Cortex of kidney (tissue), 1 donor: ENCODE measurements at places on chromosomes 5 and 9.

DNA sequence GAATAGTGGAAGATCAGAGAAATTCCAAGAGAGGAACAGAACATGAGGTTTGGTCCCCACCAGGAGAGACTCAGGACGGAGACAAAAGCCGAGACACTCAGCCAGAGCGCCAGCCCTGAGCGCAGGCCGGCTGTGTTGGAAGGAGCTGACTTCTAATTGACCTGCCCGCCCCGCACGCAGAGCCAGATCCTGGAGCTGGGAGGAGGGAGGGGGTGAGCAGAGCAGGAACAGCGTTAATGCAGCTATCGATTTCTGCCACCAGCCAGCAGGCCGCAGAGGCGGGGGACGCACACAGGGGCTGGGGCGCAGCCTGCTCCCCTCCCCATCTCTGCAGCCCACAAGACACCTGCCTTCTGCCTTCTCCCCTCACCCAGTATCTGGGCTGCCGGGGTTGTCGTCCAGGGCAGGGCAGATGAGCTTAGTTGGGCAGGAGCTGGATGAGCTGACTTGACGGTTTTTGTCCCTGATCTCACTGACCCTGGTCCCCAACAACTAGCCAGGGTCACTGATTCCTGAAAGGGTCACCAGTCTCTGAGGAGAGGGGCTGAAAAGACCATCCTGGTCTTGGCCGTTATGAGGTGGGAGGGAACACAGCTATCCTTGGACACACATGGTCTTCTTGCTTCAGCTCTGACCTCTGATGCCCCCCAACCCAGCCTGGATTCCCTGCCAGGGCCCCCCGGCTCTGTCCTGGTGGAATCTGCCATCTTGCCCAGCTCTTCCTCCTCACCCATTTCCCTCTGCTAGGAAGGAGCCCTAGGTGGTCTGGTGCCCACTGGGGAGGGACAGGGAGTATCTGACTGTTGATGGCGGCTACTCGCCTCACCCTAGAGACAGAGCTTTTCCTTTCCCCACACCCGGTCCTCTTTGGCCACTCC lies 29.8 kb downstream of the CXXC5 start:
- DNase-seq, result no peak

- DNase-seq, result no peak
These were observed 165.3 kb downstream of the BNC2 start for GRCh38 chr9:16705111-16705604.

DNA sequence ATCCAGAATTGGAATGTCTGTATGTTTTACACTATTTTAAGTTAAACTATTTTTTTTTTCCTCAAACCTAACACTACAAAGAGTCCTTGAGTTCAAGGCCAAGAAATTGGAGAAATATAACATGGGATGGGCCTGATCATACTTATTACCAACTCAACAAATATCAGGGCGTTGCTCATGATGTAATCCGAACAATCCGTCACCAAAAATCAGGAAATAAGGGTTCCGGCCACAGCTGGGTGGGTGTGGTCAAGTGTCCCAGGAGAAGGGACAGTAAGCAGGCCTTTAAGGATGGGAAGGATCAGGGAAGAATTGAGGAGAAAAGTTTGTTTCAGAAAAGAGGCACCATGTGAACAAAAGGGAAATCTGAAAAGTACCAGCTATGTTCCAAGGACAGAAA lies 29.8 kb downstream of the MED27 start:
- DNase-seq, result no peak

DNA sequence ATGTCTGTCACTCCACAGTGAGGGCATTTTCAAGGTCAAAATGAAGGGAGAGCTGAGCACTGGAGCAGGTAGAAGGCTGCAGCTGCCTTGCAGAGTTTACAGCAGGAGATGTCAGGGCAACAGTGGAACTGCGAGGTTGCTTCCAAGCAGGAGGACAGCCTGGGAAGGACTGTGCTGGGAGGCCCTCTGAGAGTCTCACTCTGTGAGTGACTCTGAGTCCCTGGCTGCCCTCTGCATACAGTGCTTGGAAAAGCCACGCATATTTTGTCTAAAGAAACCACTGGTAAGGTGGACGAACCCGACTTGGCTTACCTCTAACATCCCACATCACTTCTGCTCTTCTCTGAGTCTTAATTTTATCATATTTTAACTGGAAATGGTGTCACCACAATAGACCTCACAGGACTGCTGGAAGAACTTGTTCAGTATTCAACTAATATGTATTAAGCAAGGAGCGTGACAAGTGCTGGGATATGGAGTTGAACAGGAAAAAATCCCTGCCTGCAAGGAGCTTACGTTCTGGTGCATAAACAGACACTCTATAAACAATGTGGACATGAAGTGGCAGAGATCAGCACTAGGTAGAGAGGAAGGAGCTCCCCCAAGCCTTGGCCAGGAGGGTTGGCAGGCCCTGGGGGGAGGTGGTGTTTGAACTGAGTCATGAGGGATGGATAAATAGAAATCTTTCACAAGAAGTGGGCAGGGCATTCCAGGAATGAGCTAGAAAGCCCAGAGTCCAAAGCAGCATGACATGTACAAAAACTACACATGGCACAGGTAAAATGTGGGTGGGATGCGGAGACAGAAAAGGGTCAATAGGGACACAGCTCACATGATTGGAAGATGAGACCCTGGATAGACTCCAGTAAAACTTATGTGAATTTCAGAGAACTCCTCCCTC lies 64.0 kb upstream of the FOXE1 start:
- no peak for DNase-seq

DNA sequence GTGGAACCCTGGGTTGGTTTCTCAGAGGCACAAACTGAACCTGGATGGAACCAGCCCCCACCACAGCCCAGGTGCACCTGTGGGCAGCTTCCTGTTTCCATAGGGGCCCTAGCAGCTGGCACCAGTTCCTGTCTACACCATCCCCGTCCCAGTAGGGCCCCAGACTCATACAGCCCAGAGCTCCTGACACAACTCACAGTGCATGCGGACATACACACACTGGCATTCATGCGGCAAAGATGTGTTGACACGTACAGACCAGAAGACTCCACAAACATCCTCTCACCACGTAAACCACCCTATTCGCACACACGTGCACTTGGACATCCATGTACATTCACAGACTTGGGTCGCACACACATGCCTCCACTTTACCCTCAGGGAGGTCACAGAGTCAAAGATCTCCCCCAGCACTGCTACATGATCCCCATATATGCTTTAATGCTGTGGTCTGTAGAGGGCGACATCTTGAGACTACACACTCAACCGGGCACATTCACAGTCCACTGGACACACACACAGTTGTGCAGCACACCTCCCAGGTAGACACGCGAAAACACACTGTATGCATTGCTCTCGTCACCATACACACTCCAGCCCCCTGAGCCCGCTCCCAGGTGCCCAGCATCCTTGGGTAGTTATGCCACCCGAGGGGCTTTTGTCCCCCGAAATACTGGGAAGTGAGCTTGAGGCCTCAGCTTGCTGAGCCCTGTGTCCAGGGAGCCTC lies 22.4 kb downstream of the CXXC5 start:
- DNase-seq, result no peak

- DNase-seq, result no peak
These were observed 34.3 kb downstream of the MTMR12 start for GRCh38 chr5:32278406-32278805.

DNA sequence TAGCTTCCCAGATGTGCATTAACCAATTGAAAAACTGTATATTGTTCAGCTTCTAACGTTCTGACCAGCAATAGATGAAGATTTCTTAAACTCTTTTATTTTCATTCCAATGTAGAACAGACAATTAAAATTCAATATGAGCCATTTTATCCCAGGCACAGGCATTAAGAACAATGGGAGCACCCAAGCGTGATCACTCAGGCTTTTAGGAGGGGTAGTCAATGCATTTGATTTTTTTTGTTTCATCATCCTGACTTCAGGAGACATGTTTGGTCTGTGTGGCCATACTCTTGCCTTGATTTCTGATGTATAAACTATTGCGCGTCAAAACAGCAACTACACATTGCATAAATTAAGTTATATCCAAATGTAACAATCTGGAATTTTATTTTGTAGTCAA lies 653.0 kb upstream of the RORB start:
- DNase-seq, result no peak

GRCh38 chr5:33852319-33852718 lies 39.5 kb downstream of the ADAMTS12 start:
- no peak for DNase-seq

DNA sequence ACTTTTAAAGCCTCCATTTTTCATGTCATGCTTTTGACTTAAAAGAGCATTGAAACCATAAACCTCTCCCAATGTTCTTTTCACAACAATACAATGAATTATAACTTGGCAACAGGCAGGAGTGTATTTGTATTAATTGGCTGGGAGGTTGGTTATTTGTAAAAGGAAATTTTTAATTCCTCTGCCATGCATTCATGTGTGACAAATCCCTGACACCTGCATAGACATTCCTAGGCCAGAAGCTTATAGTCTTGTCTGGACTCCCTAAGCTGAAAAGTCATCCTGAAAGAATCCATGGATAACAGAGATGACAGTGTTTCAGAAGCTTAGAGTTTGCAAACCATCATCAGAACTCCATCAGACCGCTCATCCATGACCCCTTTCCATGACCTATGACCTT lies 76.3 kb upstream of the PTGER4 start:
- no peak for DNase-seq

DNA sequence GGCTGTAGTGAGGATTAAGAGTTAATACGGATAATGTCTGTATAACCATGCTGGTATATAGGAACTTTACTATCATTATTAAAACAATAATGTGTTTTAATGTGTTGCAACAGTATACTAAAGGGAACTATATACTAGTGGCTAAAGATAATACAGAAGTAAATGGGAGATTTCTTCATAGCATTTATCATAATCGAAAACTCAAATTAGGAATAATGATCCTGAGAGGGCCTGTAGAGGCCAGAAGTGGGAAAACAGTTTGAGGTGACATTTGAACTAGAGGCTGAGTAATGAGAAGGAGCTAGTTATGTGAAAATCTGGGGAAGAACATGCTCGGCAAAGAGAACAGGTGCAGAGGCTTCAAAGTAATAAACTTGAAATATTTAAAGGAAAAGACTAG lies 2.9 kb downstream of the TCERG1 start:
- DNase-seq, result no peak

DNA sequence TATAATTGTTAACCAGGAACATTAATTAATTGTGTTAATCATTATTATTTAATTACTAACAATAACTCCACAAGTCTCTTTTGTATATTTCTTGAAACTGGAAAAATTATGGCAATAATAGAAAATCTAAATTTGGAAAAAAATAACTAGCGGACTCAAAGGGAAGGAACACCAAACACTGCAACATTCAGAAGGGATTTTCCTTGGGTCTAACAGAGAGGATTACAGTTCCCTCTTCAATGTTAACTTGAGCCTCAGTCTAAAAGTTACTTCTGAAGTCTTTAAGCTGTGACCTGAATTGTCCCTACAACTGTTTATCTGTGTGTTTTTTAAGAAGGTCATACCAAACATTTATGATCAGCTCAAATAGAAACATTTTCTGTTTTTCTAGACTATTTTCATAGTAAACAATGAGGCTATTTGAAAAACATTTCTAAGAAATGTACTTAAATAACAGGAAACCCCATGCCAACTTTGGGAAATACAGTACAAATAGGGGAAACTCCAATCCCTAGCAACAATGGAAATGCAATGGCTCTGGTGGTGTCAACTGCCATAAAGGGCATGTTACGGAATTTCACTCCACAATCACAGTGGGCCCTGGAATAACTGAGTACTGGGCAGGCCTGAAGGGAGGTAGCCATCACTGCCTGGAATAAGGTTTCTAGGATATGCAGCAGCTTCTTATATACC lies 61.2 kb downstream of the MCTP1 start:
- DNase-seq, result no peak

DNA sequence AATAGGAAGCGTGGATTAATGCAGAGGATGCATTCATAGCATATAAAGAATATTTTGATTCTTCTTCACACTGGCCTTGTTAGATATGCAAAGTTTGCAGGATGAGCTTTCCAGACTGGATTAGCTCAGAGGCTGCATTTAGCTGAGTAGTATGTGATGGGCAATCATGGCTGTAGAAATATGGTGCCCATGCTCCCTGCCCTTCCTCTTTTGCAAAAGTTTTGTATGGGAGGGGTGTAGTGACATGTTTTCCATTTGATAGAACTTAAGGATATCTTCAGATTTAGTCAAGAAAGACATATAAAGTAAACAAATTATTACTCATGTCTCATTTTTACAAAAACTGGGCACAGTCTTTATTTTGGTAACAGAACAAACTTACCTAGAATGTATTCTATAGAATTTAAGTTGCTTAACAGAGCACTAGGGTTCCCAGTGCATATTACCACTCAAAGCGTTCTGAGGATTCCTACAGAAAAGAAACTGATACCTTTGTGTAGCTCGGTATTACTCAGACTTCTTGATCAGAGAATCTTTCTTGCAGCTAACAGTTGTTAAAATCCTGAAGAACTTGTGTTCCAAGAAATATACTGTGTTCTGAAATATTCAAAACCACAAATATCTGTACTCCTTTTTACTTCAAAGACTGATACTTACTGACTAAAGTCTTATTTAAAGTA lies 9.8 kb downstream of the GTF3C4 start:
- no peak for DNase-seq

GRCh38 chr5:172487671-172488070 lies 33.3 kb upstream of the SH3PXD2B start:
- DNase-seq, result no peak

- no peak for DNase-seq
These were observed 44.4 kb downstream of the PCA3 start for GRCh38 chr9:76808636-76809035.

DNA sequence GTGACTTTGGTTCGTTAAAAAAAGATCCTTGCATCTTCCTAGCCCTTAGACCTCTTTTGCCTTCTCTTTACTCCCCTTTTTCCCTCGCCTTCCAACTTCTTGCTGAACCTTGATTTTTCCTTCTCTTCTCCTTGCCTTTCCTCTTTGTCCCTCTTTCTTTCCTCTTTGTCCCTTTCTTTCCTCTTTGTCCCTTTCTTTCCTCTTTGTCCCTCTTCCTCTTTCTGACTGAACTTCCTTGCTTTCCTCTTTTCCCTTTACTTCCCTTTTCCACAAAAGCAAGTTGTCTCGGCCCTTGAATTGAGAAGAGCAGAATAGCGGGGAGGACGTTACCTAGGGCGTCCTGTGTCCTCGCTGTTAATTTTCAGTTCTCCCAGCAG lies 1.4 kb upstream of the MLLT3 start:
- DNase-seq, result no peak

GRCh38 chr9:96413302-96414221 lies 4.6 kb downstream of the ZNF367 start:
- DNase-seq, result no peak

GRCh38 chr9:101527066-101527465 lies 6.6 kb upstream of the RNF20 start:
- DNase-seq, result no peak

GRCh38 chr9:79591458-79591857 lies 19.7 kb downstream of the TLE4 start:
- no peak for DNase-seq

GRCh38 chr5:52909192-52909591 lies 80.0 kb upstream of the ITGA2 start:
- no peak for DNase-seq

DNA sequence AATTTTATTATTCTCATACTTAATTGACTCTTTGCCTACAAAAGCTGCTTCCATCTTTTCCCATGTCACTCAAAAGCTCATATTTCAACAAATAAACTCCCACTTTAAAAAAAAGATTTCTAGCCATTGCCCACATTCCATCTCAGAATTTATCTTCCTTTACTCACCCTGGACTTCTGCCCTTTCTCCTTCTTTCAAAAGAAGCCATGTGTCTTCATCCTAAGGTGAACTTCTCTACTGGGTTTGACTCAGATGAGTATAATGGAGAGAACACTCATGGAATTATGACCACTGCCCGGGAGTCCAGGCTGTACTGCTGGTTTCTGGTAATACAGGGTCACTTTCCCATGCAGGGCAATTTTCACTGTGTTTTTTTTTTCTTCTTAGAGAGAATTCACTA lies 548.5 kb upstream of the ZNF462 start:
- no peak for DNase-seq

GRCh38 chr5:169939731-169940130 lies 40.6 kb downstream of the INSYN2B start:
- DNase-seq, result no peak
